ENCODE measurements at places on chromosomes 3 and 15. TPM values are rescaled to one million over a fixed set of nuclear protein-coding genes. Genes with fewer than 3 reads are reported as not detected.

The ALG1L2 gene
- 0.90 TPM for total RNA-seq

The PPARG gene
- total RNA-seq, result 15.4 TPM

- no peak for DNase-seq
Measured at GRCh38 chr3:143847787-143848631, at the start of gene SLC9A9. Gene SLC9A9, minus strand, starts transcription at chr3:143848468. Its CDS starts 146 bp downstream, at chr3:143848322.

GRCh38 chr3:8882642-8883041 is 80.6 kb downstream of the RAD18 start:
- no peak for DNase-seq

Data from posterior vena cava (tissue), 2 donors.